Upper lobe of left lung (tissue), 6 donors: ENCODE measurements at places on chromosomes 7 and 10. TPM values are rescaled to one million over a fixed set of nuclear protein-coding genes. Genes with fewer than 3 reads are reported as not detected.

The ZC3HAV1L gene
- total RNA-seq: 3.4 TPM

The INA gene
- not detected for total RNA-seq

The NPC1L1 gene
- 0.55 TPM for total RNA-seq

The MBL2 gene
- total RNA-seq: not detected

The TMEM229A gene
- 0.14 TPM for total RNA-seq

DNA sequence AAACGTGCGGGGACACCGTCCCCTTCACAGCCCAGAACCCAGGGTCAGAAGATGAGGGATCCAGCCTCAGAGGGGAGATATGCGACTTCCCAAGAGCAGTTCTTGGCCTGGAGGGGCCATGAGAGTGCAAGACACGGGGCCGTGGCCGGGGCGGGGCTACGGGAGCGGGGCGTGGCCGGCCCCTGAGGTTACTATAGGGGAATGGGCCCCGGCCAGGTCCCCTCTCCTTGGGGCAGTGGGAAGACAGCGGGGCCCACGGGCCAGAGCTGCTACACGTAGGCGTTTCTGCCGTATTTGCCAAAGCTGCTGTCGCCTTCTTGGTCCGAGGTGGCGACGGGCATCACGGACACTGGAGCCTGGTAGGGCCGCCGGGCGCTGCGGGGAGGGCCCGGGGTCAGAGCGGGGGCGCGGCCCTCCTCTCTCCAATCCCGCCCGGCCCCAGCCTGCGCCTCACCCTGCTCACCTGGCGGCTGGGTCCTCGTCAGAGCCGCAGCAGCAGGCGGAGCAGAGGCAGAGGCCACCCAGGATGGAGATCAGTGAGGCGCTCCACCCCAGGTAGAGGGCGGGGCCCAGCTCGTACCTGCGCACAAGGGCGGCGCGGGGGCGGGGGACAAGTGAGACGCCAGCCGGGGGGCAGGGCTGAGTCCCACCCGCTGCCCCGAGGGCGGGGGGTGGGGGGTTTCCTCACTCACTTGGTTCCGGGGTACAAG, 5.3 kb downstream of the CLDN15 start:
- peak overlapping the region; percentile 24 for H3K27ac ChIP-seq
- no peaks in the 10 kb centered on the region for H3K27me3 ChIP-seq
- H3K4me1 ChIP-seq: peaks cover 19% of the 10 kb centered on the region
- H3K36me3 ChIP-seq: peaks cover under 1% of the 10 kb centered on the region
- peak overlapping the region; percentile 57 for H3K4me3 ChIP-seq

GRCh38 chr7:114648117-114648516, 233.5 kb downstream of the FOXP2 start:
- H3K27me3 ChIP-seq: no peaks in the 10 kb centered on the region
- no peaks in the 10 kb centered on the region for H3K4me1 ChIP-seq
- no peak overlapping the region for H3K4me3 ChIP-seq
- H3K36me3 ChIP-seq: no peaks in the 10 kb centered on the region
- H3K27ac ChIP-seq: no peak overlapping the region

- no peaks in the 10 kb centered on the region for H3K36me3 ChIP-seq
- no peak overlapping the region for H3K4me3 ChIP-seq
- DNase-seq: no peak
- peaks cover 4% of the 10 kb centered on the region for H3K4me1 ChIP-seq
- H3K27me3 ChIP-seq: no peaks in the 10 kb centered on the region
Measured at GRCh38 chr10:98154076-98154475, 19.6 kb downstream of the R3HCC1L start.

- no peak overlapping the region for H3K27ac ChIP-seq
- H3K4me1 ChIP-seq: peaks cover 18% of the 10 kb centered on the region
- no peaks in the 10 kb centered on the region for H3K27me3 ChIP-seq
- H3K4me3 ChIP-seq: no peak overlapping the region
Measured at GRCh38 chr7:140209866-140210609, 33.3 kb upstream of the KDM7A start.

DNA sequence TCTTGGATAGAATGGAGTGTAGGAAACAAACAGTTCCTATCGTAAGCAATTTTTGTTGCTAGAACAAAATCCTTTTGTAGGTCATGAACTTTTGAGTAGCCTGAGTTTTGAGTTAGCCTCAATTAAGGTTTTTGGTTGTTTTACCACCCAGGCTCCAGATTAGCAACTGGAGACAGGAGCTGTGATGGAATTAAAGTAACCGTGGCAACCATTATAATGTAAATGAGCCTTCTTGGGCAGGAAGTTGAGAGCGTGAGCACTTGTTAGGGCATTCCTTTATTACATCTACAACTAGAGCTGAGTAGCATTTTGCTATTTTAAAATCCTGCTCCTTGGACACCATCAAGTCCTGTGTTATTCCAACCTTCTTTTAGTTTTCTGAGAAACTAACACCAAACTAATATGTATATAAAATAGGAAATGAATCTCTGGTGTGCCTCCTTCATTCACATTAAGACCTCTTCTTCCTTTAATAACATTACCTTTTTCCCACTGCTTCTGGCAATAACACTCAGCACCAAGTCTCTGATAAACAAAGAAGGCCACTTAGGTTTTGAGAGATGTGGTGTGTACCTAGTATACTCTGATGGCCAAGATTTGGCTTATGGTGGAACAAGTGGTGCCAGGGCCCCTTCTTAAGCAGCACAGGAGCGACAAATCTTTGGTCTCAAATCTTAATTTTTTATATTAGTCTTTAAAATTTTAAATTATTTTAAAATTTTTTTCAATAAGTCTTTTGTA, 34.0 kb downstream of the AHCYL2 start:
- no peak overlapping the region for H3K27ac ChIP-seq
- H3K4me1 ChIP-seq: no peaks in the 10 kb centered on the region
- H3K4me3 ChIP-seq: no peak overlapping the region

DNA sequence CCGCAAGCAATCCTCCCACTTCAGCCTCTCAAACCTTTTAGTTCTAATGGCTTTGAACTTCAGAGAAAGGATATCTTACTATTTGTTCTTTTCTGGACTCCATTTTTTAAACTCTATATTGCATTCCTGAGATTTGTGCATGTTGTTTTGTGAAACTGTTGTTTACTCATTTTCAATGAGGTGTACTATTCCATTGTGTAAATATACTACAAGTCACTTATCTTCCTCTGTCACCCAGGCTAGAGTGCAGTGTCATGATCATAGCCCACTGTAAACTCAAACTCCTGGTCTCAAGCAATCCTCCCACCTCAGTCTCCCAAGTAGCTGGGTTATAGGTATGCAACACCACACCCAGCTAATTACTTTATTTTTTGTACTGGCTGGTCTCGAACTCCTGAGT, 31.4 kb upstream of the AKR1D1 start:
- no peaks in the 10 kb centered on the region for H3K27me3 ChIP-seq
- H3K36me3 ChIP-seq: no peaks in the 10 kb centered on the region
- no peaks in the 10 kb centered on the region for H3K4me1 ChIP-seq
- H3K4me3 ChIP-seq: no peak overlapping the region

DNA sequence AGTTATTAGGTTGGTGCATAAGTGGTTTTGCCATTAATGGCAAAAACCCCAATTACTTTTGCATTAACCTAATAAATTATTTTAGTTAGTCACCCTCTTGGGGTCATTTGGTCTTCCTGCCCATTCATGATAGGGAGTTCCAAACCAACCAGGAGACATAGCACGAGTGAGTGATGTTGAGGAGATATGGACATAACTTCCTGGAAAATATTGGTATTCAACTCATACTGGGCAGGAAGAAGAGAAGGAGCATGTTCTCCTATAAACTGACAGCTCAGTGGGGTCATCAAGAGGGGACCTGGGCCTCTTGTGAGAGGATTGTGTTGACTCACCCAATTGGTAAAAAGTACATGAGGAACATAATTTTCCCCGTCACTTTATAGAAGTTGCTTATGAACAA, 23.7 kb downstream of the SPAG6 start:
- H3K4me3 ChIP-seq: no peak overlapping the region
- no peaks in the 10 kb centered on the region for H3K36me3 ChIP-seq
- H3K27me3 ChIP-seq: no peaks in the 10 kb centered on the region

GRCh38 chr7:100119970-100120732, 717 bp downstream of the CNPY4 start:
- H3K4me1 ChIP-seq: peaks cover 16% of the 10 kb centered on the region
- H3K27me3 ChIP-seq: no peaks in the 10 kb centered on the region
- H3K4me3 ChIP-seq: peak overlapping the region; percentile 54
- H3K36me3 ChIP-seq: no peaks in the 10 kb centered on the region

DNA sequence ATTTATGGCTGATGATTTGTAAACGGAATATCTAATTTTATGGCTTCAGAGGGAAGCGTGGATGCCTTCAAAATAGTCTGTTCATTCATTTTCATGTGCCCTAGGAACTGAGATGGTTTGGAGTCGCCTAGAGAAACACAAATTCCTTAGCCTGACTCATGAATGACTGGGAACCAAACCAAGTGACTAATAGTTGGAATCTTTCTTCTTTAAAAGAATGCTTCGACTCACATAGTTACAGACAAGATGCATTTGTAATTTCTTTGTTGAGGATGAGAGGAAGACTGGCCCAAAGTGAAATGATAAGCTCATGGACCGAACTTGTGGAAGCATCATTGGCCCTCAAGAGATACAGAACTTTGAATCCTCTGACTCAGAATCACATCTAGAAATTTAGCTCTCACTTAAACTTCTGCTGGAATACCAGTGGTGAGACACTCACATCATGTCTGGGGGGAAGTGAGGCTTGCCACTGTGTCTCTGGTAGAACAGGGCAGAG, 1107.2 kb downstream of the NRG3 start:
- DNase-seq: no peak
- no peak overlapping the region for H3K4me3 ChIP-seq
- H3K27ac ChIP-seq: no peak overlapping the region
- no peaks in the 10 kb centered on the region for H3K36me3 ChIP-seq
- H3K27me3 ChIP-seq: no peaks in the 10 kb centered on the region
- no peaks in the 10 kb centered on the region for H3K4me1 ChIP-seq
